ENCODE measurements at places on chromosomes 4 and X.

- DNase-seq = no peak
Observed at GRCh38 chr4:96691521-96691920, 851.6 kb downstream of the PDHA2 start.

DNA sequence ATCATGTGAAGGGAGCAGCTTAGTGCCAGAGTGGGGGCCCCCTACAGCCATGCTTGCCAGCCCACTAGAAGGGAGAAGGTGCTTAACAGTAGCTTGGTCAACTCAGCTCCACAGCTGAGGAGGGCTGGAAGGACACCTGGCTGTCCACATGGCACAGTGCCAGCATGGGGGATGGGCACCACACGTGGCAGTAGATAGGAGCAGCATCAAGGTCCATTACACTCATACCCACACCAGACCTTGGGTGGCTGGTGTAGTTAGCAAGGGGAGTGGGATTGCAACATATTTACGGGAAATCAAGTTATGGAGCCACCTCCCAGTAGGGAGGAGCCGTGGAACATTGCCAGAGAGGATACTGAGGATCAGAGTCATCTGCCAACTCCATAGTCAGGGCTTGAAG lies 37.9 kb upstream of the SLC4A4 start:
- no peak for DNase-seq

DNA sequence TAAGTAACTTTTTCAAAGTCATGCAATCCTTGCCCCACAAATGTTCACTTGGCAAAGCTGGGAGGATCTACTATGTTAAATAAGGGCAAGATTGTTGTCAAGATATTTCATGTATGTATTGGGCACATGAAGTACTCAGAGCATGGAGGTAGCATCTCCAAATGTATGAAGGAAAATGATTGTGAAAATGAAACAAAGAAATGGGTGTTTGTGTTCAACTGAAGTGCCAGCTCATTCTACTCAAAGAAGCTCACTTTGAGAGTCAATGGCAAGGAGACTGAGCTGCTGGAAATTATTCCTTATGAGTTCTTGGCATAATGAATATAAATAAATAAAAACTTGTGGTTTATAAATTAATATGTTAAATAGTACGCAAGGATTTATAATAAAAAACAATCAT lies 124.5 kb upstream of the ARSJ start:
- DNase-seq = no peak

DNA sequence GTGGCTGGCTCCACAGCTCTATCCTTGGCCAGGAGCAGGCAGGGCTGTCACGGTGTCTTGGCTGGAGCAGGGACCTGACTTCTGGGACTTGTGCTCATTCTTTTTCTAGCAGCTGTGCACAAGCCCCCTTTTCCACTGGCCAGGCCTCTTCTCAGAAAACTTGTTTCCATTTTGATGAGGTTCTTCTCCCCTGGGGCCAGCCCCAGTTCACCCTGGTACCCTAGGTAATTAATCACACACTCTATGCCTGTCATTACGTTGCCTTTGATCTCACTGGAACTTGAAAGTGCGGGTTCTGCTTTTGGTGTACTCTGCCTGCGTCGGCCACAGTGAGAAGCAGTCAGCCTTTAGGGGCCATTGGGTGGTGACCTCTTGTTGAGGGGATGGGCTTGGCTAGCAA lies 26.6 kb downstream of the DRD5 start:
- no peak for DNase-seq

- DNase-seq = no peak
Observed at GRCh38 chrX:133005042-133005441, 46.6 kb upstream of the HS6ST2 start.

DNA sequence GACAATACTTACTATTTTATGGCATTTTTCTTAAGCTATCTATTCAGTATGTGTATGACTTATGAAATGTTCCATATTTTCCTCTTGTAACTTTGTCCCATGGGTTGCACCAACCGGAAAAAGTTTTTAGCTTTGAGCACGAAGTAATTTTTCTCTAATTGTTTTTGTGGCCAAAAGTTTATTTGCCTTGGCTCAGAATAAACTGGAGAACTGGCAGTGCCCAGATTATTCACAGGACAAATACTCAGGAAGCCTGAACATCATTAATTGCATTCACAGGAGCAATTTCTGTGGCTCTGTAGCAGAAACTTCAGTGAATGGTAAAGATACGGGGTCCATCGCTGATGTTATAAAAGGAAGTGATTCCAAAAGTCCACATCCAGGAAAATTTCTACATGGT lies 184.5 kb downstream of the ARHGAP10 start:
- DNase-seq = no peak

DNA sequence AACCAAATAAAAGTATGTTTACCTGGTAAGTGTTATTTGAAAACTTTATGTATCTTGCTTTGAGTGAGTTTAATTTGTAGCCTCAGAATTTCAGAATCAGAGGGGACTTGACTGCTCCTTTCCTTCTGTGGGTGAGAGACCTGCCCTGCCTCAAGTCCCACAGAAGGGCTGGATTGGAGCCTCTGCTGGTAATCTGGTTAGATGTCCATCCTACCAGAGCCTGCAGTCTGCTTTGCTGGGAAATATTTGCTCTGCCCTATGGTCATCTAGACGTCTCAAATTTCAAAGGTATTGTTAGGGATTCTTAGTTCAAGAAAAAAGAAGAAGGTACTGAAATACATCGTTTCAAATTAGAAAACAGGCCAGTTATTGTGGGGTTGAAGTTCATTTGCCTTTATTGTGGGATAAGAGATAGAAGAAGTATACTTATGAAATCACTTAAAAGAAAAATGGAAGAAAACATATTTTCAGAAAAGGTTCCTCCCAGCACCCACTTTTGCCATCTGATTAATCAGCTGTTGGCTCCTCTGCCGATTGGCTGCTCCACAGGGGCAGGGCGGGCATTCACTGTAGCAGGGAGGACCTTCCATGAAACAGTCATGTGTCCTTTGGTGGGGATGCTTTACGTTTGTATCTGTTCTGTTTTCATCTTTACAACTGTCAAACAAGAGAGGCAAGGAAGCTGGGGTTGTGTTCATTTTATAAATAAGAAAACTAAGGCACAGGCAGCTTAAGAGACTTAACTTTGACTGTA lies 73.3 kb upstream of the TLR2 start:
- no peak for DNase-seq

GRCh38 chr4:177214935-177215334 lies 94.7 kb upstream of the NEIL3 start:
- no peak for DNase-seq

DNA sequence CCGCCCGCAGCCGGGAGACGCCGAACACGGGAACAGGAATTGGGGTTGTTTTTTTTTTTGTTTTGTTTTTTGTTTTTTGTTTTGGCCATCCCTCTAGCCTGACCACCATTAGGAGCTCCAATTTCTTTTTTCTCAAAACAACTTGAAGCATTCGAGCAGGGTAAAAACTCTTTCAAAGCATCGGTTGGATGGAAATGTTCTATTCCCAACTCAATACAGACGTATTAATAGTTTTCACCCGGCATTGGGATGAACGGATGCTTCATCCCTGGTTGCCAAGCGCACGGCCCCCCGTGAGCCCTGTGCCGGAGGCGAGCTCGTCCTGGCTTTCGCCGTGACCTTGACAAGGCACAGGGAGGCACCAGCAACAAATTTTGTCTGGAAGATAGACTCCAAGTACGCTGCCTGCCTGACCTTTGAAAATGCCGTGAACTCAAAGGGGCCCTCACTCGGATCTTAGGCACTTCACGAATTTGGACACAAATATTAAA lies 352 bp upstream of the MAP3K15 start:
- no peak for DNase-seq

GRCh38 chrX:12804655-12805054 lies 13.4 kb downstream of the PRPS2 start:
- no peak for DNase-seq

DNA sequence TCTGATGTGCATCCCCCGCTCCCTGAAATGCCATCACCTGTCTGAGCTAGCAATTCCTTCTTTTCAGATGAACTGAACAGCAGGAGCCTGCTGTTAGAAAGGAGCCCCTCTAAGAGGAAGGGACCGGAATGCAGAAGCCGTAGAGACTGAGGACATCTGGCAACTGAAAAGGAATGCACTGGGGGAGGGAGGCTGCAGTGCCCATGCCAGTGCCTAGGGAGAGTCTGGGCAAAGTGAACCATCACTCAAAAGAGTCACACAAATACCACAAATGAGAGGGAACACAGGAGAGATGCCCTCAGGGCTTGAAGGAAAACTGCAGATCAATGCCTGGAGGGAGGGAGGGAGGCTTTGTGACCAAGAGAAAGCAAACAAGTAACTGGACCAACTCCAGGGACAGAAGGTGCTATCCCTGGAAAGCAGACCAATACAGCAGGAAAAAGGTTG lies 93.9 kb upstream of the CBR4 start:
- DNase-seq = no peak

DNA sequence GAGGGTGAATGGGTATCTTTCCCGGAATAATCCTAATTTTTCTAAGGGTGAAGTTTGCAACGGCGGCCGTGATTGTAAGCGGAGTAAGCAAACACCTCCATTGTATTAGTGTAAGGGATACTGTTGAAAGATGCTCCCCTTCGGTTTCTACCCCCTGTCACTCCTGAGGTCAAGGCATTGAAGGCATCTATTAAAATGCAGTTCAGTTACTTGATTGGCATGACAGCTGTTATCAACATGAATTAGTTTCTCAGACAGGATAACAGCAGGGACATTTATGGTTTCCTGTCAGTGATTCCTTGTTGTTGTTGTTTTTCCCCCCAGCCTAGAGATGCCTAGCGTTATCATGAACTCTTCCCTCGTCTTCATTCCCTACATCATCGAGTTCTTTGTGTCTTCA lies 552 bp downstream of the SLC25A14 start:
- no peak for DNase-seq

DNA sequence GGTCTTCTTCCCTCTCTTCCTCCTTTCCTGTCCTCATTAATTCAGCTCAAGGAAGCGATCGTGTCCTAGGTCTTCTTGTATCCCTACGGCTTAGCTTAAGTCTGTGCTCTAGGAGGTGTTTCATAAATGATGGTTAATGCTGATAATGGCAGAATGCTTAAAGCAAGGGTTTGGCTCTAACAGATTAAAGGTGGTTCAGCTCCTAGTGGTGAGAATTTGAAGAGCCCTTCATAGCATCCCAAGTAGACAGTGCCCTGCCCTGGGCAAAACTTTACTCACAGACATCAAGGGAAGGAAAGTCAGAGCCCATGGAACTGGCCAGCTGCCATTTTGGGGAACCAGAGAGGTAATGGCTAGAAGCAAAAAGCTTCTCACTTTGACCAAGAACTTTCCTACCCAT lies 47.0 kb upstream of the PGRMC1 start:
- DNase-seq = no peak

- no peak for DNase-seq
Observed at GRCh38 chrX:15475021-15475420, 18.1 kb downstream of the PIR start.

DNA sequence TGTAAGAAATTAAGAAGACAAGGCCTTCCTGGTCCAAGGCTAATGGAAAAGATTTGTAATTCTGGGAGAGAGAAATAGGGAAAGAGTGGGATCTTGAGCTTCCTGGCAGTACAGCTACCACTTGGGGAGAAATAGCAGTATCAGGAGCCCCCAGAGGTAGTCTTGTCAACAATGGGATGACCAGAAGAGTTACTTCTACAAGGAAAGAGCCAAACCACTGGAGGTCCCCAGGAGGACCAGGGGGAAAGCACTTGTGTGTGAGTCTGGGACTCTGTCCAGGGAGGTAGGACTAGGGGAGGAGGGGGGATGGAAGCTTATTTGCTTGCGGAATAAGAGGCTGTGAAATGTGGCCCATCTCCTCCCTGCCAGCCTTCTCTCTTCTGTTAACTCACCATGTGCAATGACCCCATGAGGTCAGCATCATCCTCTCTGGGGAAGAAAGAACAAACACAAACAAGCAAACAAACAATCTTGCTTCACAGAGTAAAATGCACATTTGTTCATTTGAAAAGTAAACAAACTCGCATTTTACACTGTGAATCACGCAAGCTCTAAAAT lies 160.1 kb downstream of the STK32B start:
- DNase-seq = no peak

DNA sequence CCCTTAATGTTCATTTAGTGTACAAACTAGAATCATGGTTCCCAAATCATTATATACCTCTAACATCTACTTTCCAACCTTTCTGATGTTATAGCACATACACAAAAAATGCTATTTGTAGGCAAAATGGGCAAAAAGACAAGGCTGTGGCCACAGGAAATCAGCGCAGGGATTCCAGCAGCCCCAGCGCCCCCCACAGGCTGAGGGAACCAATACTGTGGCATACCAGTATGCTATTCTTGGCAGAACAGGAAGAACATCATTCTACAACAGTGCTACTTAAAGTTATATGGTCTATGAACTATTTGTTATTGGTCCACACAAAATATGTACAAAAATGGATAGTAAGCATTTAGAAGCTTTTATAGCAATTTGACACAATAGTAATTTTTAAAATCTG lies 25.3 kb downstream of the STEEP1 start:
- no peak for DNase-seq

- DNase-seq = no peak
Observed at GRCh38 chr4:100289946-100290345, 99.7 kb upstream of the DDIT4L start.

DNA sequence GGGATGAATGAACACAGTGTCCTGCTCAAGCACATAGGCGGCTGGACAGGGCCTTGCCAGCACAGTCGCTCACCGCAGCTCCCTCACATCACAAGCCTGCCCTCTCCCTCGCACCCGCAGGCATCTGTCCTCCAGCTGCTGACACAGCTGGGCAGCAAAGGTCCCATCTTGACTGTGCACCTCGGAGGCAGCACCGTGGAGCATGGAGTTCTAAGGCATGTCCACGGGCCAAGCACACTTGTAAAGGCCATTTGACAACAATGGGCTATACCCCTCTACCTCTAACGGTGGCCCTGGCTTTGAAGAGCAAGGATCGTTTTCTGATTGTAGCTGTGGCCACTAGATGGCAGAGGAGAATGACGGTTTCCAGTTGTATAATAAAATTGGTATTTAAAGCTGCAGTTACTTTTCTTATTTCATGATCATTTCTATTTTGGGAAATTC lies 53.8 kb downstream of the APLN start:
- no peak for DNase-seq

GRCh38 chr4:179123084-179123483 lies 1680.8 kb upstream of the AGA start:
- no peak for DNase-seq

GRCh38 chrX:34810364-34810763 lies 132.2 kb upstream of the FAM47B start:
- DNase-seq = no peak

DNA sequence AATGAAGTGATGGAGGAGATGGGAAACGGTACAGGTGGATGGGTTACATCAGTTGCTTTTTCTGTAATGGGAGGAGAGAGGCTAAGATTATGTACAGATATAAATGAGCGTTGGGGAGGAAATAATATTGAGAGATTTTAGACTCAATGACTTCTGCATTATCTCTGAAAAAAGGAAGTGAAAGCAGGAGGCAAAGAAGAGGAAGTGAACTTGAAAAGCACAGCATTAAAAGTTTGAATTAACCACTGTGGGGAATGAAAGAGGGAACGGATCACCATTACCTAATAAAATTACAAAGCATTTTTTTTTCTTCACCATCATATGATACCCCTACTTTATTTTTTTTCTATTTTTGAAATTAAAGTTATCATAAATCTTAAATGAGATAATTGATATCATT lies 1025.5 kb downstream of the RPA4 start:
- no peak for DNase-seq
